ENCODE measurements at places on chromosomes 16 and 17. TPM values are rescaled to one million over a fixed set of nuclear protein-coding genes. Genes with fewer than 3 reads are reported as not detected.

Gene LITAFD
- not detected for total RNA-seq

- no peaks in the 10 kb centered on the region for H3K27me3 ChIP-seq
- H3K27ac ChIP-seq: no peak overlapping the region
- H3K36me3 ChIP-seq: no peaks in the 10 kb centered on the region
- DNase-seq: no peak
- no peak overlapping the region for H3K4me3 ChIP-seq
These were observed 175.5 kb downstream of the LGALS9B start for GRCh38 chr17:20291853-20292252.

GRCh38 chr16:17612336-17612735, 141.6 kb upstream of the XYLT1 start:
- DNase-seq: no peak
- H3K36me3 ChIP-seq: no peaks in the 10 kb centered on the region
- peaks cover 21% of the 10 kb centered on the region for H3K27me3 ChIP-seq

DNA sequence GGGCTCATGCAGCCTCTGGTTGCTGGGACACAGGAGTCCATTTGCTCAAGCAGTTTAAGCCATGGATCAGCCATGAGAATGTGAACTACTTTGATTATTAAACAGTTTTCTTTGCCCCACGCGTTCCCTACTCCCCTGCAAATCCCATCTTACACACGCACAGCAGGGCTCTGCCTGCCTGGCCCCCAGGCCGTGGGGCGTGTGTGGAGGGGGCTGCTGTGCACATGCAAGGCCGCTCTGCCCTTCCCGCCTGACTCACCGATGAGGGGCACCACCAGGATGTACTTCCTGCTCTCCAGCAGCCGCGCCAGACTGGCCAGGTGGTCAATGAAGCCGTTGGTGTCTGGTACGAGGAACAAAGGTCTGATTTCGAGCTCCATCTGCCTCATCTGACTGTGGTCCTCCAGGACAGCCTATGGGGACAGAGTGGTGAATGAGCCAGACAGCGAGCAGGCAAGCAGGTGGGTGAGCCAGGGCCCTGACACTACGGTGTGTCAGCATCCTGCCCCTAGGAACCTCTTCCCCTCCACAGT, 13.7 kb downstream of the HIC1 start:
- DNase-seq: peak; percentile 71
- H3K4me1 ChIP-seq: peaks cover 49% of the 10 kb centered on the region

DNA sequence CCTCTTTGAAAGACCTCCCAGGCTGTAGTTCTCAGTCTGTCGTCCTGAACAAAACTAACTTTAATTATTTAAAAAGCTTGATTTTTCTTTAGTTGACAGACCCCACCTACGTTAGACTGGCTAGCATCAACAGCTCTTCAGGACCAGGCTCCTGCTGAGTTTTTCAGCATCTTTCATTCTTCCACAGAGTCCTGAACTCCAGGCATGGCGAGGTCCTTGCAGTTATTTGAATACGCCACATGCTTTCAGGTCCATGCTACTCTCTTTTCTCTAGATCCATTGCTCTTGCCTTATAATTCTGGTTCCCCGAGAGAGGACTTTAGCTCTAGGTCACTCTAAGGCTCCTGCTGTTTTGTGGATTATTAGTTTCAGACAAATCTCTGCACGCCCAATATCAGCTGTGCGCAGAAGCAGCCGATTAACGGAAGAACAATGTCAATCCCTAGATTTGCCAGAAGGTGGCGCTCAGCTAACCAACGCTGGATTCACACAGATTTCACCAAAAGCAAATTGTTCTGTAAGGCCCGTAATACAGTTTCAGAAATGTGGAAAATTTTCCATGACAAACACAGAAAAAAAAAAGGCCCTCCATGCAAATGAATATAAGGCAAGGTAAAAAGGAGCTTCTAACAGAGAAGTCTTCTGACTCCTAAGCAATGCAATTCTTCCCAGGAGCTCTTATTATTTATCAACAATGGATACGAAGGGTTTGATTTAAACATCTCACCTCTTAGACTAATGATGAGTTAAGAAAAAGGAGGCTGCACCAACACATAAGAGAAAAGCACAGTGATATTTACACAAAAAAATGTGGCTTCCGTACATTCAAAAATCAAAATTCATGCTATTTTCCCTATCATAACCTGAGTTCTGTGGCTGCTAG, 33.5 kb upstream of the BCO1 start:
- peaks cover 12% of the 10 kb centered on the region for H3K27me3 ChIP-seq
- peak; percentile 12 for DNase-seq
- no peaks in the 10 kb centered on the region for H3K36me3 ChIP-seq
- H3K4me3 ChIP-seq: no peak overlapping the region
- no peak overlapping the region for H3K27ac ChIP-seq
- H3K4me1 ChIP-seq: peaks cover 2% of the 10 kb centered on the region

GRCh38 chr16:19488213-19488640, 33.7 kb downstream of the GDE1 start:
- no peak for DNase-seq
- no peaks in the 10 kb centered on the region for H3K4me1 ChIP-seq
- no peaks in the 10 kb centered on the region for H3K27me3 ChIP-seq
- no peak overlapping the region for H3K27ac ChIP-seq
- H3K36me3 ChIP-seq: no peaks in the 10 kb centered on the region

GRCh38 chr16:82322177-82322576, 152.2 kb upstream of the MPHOSPH6 start:
- H3K4me1 ChIP-seq: no peaks in the 10 kb centered on the region
- H3K4me3 ChIP-seq: no peak overlapping the region
- H3K36me3 ChIP-seq: no peaks in the 10 kb centered on the region
- DNase-seq: no peak
- H3K27ac ChIP-seq: no peak overlapping the region

GRCh38 chr16:70455910-70456309, 1.5 kb downstream of the FCSK start:
- no peak overlapping the region for H3K27ac ChIP-seq
- H3K4me1 ChIP-seq: peaks cover 12% of the 10 kb centered on the region
- no peak for DNase-seq

GRCh38 chr16:7853197-7853596, 520.6 kb downstream of the RBFOX1 start:
- no peaks in the 10 kb centered on the region for H3K4me1 ChIP-seq
- H3K4me3 ChIP-seq: no peak overlapping the region
- no peaks in the 10 kb centered on the region for H3K36me3 ChIP-seq
- no peaks in the 10 kb centered on the region for H3K27me3 ChIP-seq

DNA sequence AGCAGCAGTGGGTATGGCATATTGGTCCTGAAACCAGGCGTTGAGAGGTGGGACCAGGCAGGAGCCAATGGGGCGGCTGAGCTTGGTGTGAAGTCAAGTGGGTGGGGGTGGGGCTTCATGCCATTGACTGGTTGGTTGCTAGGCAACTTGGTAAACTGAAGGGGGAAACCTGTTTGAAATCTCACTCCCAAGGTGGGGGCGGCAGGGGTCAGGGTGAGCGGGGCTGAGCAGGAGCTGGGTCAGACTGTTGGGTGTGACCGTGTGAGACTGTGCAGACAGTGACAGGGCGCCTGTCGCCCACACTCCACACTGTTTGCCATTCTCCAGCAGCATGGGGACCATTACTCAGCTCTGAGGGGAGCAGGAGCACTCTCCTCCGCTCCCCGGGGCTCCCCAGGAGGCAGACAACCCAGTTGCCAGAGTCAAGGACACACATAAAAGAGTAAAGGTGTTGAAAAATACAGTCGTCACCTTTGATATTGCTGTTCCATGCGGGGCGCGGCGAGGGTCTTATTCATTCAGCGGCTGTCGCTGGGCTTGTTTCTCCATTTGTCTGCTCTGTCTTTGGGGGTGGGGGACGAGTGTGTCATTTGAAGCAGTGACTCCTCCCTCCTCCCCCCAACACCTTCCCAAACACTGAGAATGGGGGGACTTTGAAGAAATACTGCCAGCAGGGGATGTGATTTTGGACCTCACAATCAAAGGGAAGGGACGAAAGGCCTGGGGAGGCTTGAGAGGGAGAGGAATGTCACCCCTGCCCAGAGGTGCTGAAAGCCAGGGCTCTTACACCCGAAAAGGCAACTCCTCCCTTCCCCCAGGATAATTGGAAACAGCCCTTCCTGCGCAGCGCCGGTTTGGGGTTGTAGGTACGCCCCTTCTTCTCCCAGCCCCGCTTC, 1.2 kb upstream of the EFNB3 start:
- H3K36me3 ChIP-seq: peaks cover 27% of the 10 kb centered on the region
- H3K27me3 ChIP-seq: peaks cover 45% of the 10 kb centered on the region
- DNase-seq: peak; percentile 24
- peaks cover 15% of the 10 kb centered on the region for H3K4me1 ChIP-seq
- H3K27ac ChIP-seq: no peak overlapping the region

DNA sequence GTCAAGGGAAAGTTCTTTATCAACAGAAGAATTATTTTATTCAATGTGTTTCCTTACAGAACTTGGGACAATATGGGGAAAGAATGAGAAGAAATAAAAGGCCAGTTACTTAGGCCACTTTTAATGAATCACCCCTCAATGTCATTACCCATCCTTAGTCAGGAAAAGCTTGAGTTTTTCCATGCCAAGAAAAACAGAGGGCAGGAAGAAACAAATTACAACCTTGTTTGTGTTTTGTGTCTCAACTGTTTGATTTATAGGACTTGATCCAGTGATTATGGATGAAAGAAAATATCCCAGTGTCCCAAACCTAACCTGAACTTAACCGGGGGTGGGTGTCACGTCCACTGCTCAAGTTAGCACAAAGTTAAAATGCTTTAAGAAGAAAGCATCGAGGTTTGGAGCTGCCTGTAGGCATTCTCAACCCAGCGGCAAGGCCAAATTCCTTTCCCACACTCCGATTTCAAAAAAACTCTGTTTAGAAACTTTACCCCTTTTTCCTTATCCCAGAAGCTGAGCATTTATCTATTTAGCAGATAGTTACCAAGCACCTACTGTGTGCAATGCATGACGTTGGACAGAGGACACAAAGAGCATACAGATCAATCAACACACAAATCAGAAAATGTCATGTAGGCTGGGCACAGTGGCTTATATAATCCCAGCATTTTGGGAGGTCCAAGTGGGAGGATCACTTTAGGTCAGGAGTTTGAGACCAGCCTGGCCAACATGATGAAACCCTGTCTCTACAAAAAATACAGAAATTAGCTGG, 14.0 kb upstream of the CYB5B start:
- H3K36me3 ChIP-seq: no peaks in the 10 kb centered on the region
- H3K4me3 ChIP-seq: no peak overlapping the region
- H3K4me1 ChIP-seq: peaks cover 2% of the 10 kb centered on the region
- DNase-seq: no peak
- H3K27ac ChIP-seq: no peak overlapping the region

DNA sequence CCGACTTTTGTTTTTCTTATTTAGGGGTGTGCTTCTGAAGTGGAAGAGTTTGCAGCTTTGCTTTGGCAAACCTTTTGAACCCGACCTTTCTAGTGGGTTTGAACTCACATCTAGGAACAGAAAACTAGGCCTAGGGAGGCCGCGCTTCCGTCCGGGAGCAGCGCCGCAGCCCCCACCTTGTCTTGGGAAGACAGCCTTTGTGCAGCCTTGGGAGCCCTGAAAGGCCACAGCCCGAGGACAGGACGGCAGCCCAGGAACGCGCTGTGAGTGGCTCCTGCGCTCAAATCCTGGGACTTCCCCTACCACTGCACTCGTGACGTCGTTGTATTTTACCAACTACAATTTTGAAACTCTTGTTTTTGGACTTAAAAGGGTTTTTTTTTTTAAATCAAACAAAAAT, 53.7 kb upstream of the ZNF267 start:
- no peaks in the 10 kb centered on the region for H3K4me1 ChIP-seq
- H3K4me3 ChIP-seq: no peak overlapping the region
- H3K36me3 ChIP-seq: no peaks in the 10 kb centered on the region
- H3K27me3 ChIP-seq: peaks cover 23% of the 10 kb centered on the region
- no peak overlapping the region for H3K27ac ChIP-seq

DNA sequence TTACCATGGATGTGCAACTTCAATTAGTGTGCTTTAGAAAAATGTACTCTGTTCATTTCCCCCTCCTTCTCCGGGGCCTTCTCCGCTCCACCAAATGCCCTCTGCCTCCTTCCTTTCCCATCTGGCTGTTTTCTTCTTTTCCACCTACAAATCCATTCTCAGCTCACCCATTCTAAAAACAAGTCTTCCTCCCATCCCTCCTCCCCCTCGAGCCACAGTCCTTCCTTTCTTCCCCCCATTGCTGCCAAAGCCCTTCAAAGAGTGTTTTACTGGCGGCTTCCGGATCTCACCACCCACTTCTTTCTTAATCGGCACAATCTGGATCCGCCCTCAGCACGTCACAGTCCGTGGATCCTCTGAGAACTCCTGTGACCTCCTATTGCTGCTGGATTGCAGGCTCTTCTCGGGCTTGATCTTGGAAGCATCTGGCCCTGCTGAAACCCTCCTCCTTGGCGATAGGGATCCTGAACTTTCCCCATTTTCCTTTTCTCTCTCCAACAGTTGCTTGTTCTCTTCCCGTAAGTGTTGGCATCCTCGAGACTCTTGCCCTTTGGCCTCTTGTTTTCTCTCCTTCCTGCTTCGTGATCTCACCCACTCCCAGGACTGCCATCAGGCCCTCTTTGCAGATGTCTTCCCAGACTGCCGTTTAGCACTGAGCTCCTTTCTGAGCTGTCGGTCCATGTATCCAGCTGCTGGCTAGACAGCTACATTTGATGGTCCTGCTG, 36.0 kb upstream of the FBXO47 start:
- no peaks in the 10 kb centered on the region for H3K27me3 ChIP-seq
- peaks cover 23% of the 10 kb centered on the region for H3K4me1 ChIP-seq
- H3K4me3 ChIP-seq: peak overlapping the region; percentile 31
- peak; percentile 70 for DNase-seq
- peak overlapping the region; percentile 31 for H3K27ac ChIP-seq

DNA sequence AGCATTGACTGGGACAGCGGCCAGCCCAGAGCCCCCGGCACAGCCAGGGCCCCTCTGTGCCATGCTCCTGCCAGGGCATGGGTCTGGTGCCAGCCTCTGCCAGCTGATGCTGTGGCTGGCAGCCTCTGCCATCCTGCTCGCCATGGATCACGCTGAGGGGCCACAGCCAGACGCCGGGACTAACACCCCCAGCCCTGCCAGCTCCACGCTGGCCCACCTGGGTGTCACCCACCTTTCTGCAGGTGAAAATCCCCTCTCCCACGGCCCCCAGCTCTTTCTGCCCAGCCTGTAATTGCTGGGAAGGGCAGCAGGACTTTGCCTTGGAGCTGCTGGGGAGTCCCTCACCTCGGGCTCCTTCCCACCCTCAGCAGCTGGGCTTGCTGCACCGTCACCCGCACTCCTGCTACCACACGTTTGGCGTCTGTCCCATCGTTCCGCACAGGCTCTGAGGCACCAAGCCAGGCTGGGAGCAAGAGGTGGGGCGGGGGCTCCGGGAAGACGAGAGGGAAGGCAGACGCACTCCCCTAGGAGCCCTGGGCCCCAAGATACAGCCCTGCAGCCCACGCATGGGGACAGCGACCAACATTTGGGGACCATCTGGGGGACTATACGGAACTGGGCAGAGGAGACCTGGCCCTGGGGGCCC, 42.0 kb upstream of the ACSF3 start:
- peaks cover 2% of the 10 kb centered on the region for H3K27me3 ChIP-seq
- H3K4me3 ChIP-seq: no peak overlapping the region
- no peaks in the 10 kb centered on the region for H3K4me1 ChIP-seq
- no peak overlapping the region for H3K27ac ChIP-seq

Gene KCNJ18
- total RNA-seq: not detected

- H3K27ac ChIP-seq: no peak overlapping the region
- peaks cover 64% of the 10 kb centered on the region for H3K4me1 ChIP-seq
- no peaks in the 10 kb centered on the region for H3K27me3 ChIP-seq
- peaks cover 3% of the 10 kb centered on the region for H3K36me3 ChIP-seq
These were observed 3.9 kb downstream of the GAN start for GRCh38 chr16:81318711-81319110.

GRCh38 chr17:75731086-75731715, 9.9 kb downstream of the ITGB4 start:
- H3K36me3 ChIP-seq: no peaks in the 10 kb centered on the region
- H3K4me1 ChIP-seq: peaks cover 2% of the 10 kb centered on the region
- no peak overlapping the region for H3K27ac ChIP-seq
- no peak overlapping the region for H3K4me3 ChIP-seq
- no peaks in the 10 kb centered on the region for H3K27me3 ChIP-seq
- DNase-seq: no peak
